ENCODE measurements at places on chromosomes 12 and 14. TPM values are rescaled to one million over a fixed set of nuclear protein-coding genes. Genes with fewer than 3 reads are reported as not detected.
A peak's percentile ranks its signal among the peaks of the same experiment; 100 is the strongest.

DNA sequence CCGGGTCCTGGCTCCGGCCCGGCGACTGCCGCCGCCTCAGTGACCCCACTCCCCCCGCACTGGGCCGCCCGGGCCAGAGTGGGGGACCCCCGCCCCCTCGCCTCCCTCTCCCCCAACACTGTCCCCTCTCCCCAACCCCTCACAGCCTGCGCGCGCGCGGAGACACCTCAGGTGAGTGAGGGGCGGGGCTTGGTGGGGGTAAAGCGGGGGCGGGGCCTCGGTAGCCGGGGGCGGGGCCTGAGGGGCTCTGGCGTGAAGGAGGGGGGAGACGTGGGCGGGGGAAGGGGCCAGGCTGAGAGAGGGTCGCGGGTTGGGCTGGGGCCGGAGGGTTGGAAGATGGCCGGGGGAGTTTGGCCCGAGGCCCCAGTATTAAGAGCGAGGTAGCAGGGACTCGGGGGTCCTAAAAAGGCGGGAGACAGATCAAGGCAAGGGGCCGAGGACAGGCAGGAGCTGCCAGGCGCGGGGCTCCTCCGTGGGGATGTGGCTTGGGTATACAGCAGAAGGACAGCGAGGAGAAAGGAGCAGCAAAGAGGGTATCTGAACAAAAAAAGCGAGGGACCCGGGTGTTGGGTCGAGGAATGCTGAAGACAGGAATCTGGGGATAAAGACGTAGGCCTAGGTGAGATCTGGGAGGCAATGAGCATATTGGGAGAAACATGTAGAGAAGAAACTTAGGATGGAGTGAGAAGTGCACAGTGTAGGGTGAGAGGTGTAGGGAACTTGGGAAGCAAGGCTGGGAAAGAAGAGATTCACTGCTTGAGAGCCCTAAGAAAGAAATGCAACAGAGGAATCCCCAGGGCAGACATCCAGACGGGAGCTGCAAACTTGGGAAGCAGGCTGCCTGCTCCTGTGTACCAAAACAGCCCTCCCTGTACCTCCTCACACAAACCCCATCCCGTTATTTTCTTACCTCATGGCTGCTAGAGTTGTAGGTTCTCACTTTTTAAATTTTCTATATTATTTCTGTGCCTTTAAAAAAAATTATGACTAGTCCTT, 10.8 kb downstream of the SUOX start:
- no peaks in the 10 kb centered on the region for H3K27me3 ChIP-seq
- no peaks in the 10 kb centered on the region for H3K4me1 ChIP-seq
- no peaks in the 10 kb centered on the region for H3K36me3 ChIP-seq
- H3K4me3 ChIP-seq, result peak overlapping the region; percentile 67

The GPRC5A gene
- total RNA-seq, result 12.1 TPM

DNA sequence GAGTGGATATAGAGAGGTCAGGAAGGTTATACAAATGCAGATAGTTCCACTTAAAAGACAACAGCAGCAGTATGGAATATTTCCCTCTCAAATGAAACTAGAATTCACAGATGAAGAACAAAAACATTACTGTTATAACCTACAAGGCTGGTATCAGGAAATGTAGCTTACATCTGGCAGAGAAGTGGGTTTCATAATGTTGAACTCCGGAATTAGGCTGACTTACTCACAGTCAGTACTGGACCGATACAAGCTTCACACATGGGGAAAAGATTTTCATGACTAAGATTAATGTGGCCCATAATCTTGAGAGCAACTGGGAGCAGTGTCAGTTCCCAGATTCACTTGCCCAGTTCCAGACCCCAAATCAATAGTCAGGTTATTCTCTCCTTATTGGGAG, 353.9 kb downstream of the DUSP6 start:
- H3K4me1 ChIP-seq, result no peaks in the 10 kb centered on the region
- H3K27ac ChIP-seq, result no peak overlapping the region
- H3K36me3 ChIP-seq, result no peaks in the 10 kb centered on the region
- H3K27me3 ChIP-seq, result no peaks in the 10 kb centered on the region

GRCh38 chr12:85484387-85484786, 204.4 kb downstream of the ALX1 start:
- no peak overlapping the region for H3K27ac ChIP-seq
- no peak for DNase-seq
- no peaks in the 10 kb centered on the region for H3K4me1 ChIP-seq
- H3K36me3 ChIP-seq, result no peaks in the 10 kb centered on the region

GRCh38 chr12:64714551-64714968, 44.6 kb downstream of the GNS start:
- H3K36me3 ChIP-seq, result no peaks in the 10 kb centered on the region
- H3K4me3 ChIP-seq, result no peak overlapping the region
- H3K27ac ChIP-seq, result no peak overlapping the region
- no peaks in the 10 kb centered on the region for H3K27me3 ChIP-seq
- no peaks in the 10 kb centered on the region for H3K4me1 ChIP-seq
- no peak for DNase-seq

The BIN2 gene
- 1.3 TPM for total RNA-seq

GRCh38 chr14:51576117-51576430, 75.6 kb upstream of the FRMD6 start:
- DNase-seq, result no peak
- H3K4me1 ChIP-seq, result peaks cover 9% of the 10 kb centered on the region
- no peak overlapping the region for H3K4me3 ChIP-seq
- no peaks in the 10 kb centered on the region for H3K27me3 ChIP-seq
- H3K27ac ChIP-seq, result peak overlapping the region; percentile 54

The TMEM233 gene
- total RNA-seq, result not detected

DNA sequence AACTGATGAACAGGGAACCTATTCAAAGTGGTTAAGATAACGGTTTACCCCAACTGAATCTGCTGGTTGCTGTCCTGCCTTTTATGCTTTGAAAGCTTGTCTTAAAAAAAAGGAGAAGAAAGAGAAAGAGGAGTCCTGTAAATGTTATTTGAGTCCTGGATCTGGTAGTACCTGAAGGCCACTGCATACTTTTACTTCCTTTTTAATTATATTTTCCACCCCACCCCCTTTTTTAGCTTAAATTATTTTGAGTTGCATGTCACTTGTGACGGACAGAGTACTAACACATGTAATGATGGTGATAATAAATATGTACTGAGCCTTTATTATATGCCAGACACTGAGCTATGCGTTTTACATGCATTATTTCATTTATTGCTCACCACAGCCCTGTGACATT, 2.5 kb upstream of the AMIGO2 start:
- H3K27ac ChIP-seq, result no peak overlapping the region
- peaks cover 7% of the 10 kb centered on the region for H3K4me1 ChIP-seq
- no peak for DNase-seq
- no peaks in the 10 kb centered on the region for H3K27me3 ChIP-seq
- H3K36me3 ChIP-seq, result no peaks in the 10 kb centered on the region
- no peak overlapping the region for H3K4me3 ChIP-seq

The BTG1 gene
- 40.4 TPM for total RNA-seq

GRCh38 chr12:27733052-27733656, 22.5 kb downstream of the MRPS35 start:
- H3K4me3 ChIP-seq, result no peak overlapping the region
- no peak overlapping the region for H3K27ac ChIP-seq
- H3K27me3 ChIP-seq, result no peaks in the 10 kb centered on the region
- H3K4me1 ChIP-seq, result no peaks in the 10 kb centered on the region
- no peak for DNase-seq
- H3K36me3 ChIP-seq, result no peaks in the 10 kb centered on the region

GRCh38 chr12:23887055-23887835, 62.2 kb downstream of the SOX5 start:
- H3K27me3 ChIP-seq, result no peaks in the 10 kb centered on the region
- no peak for DNase-seq
- no peaks in the 10 kb centered on the region for H3K36me3 ChIP-seq
- H3K27ac ChIP-seq, result no peak overlapping the region
- no peaks in the 10 kb centered on the region for H3K4me1 ChIP-seq

The NCOR2 gene
- total RNA-seq, result 65.1 TPM

The KRT3 gene
- total RNA-seq, result not detected

DNA sequence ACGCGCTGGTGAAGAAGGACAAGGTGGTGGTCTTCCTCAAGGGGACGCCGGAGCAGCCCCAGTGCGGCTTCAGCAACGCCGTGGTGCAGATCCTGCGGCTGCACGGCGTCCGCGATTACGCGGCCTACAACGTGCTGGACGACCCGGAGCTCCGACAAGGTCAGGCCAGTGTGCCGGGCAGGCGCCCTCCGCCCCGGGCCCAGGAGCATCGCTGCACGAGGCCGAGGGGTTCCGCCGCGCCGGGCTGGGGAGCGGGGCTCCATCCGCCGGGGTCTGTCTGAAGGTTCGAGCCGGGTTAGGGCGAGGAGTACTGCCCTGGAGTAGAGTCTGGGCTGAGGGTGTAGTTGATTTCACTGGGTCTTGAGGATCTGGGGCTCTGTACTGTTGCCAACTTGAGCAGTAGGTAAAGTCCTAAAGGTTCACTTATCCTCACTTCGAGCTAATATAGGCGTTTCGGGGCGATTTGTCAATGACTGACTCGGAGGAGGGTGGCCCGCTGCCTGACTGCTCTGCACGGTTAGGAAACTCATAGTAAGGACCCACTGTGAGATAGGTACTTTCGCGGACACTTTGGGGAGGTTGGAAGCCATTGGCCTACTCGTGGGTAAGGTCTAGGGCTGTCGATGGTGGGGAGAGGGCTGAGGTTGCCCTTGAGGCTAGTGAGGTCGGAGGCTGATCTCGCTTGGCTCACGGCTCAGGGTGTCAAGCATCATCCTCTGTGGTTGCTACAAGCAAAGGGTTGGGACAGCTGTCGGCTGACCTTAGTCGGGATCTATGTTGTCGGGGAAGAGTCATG, 574 bp downstream of the GLRX5 start:
- peak overlapping the region; percentile 31 for H3K27ac ChIP-seq
- peak overlapping the region; percentile 64 for H3K4me3 ChIP-seq
- no peak for DNase-seq
- peaks cover 26% of the 10 kb centered on the region for H3K4me1 ChIP-seq

The TSPAN9 gene
- 75.2 TPM for total RNA-seq

DNA sequence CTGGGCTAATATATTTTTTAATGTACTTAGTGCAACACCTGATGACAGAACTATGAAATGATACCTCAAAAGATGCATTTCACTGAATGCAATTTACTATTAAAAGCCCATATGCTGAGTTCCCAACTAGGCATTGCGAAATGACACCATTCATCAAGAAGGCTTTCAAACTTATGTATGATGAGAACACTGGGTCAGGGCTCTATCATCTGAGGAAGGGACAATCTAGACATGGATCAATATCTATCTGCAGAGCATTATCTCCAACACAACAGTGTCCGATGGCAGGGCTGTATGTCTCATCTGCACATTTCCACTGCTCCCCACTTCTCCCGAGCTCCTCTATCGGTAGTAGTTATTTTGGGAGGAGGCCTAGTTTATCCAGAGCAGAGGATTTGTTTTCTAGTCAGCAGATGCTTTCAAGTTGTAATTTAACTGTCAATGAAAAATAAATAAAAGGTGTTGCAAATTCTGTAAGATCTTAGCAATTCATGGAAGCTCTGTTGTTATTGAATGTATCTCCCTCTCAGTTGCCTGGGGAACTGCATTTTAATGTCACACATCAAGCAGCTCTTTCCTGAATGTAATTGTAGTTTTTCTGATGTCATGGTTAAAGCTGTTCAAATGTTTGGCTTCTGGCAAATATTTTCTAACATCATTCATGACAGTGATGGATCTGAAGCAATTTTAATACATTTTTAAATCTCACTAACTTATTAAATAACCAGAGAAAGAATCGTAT, 7.4 kb upstream of the GCH1 start:
- no peaks in the 10 kb centered on the region for H3K27me3 ChIP-seq
- no peak overlapping the region for H3K4me3 ChIP-seq
- no peak for DNase-seq
- no peak overlapping the region for H3K27ac ChIP-seq

The CLBA1 gene
- total RNA-seq, result 10.1 TPM

The AICDA gene
- total RNA-seq, result not detected

GRCh38 chr12:127559349-127560040, 707.5 kb upstream of the TMEM132C start:
- H3K4me3 ChIP-seq, result no peak overlapping the region
- H3K4me1 ChIP-seq, result no peaks in the 10 kb centered on the region
- no peaks in the 10 kb centered on the region for H3K27me3 ChIP-seq
- DNase-seq, result no peak
- H3K27ac ChIP-seq, result no peak overlapping the region
- no peaks in the 10 kb centered on the region for H3K36me3 ChIP-seq

GRCh38 chr12:71556875-71557274, 106.8 kb downstream of the ZFC3H1 start:
- no peak for DNase-seq
- H3K27ac ChIP-seq, result no peak overlapping the region
- H3K4me1 ChIP-seq, result no peaks in the 10 kb centered on the region
- no peaks in the 10 kb centered on the region for H3K36me3 ChIP-seq

The DPPA3 gene
- not detected for total RNA-seq

The SLC25A21 gene
- not detected for total RNA-seq

The COL2A1 gene
- total RNA-seq, result 0.15 TPM

The METTL1 gene
- 14.4 TPM for total RNA-seq

- DNase-seq, result peak; percentile 42
- H3K27ac ChIP-seq, result no peak overlapping the region
- H3K36me3 ChIP-seq, result no peaks in the 10 kb centered on the region
- H3K4me1 ChIP-seq, result no peaks in the 10 kb centered on the region
- H3K27me3 ChIP-seq, result no peaks in the 10 kb centered on the region
- H3K4me3 ChIP-seq, result no peak overlapping the region
These were observed 133.8 kb upstream of the TBX3 start for GRCh38 chr12:114817571-114818425.

DNA sequence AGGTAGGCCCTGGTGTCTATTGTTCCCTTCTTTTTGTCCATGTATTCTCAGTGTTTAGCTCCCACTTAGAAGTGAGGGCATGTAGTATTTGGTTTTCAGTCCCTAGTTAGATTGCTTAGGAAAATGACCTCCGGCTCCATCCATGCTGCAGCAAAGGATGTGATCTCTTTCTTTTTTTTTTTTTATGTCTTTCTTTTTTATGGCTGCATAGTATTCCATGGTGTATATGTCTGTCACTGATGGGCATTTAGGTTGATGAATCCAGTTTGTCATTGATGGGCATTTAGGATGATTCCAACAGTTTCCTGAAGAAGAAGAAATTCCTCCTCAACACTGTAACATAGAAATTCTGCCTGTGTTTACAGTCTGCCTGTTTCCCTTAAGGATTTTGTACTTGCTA, 231.1 kb downstream of the CCDC91 start:
- no peaks in the 10 kb centered on the region for H3K36me3 ChIP-seq
- DNase-seq, result no peak
- H3K27ac ChIP-seq, result no peak overlapping the region

DNA sequence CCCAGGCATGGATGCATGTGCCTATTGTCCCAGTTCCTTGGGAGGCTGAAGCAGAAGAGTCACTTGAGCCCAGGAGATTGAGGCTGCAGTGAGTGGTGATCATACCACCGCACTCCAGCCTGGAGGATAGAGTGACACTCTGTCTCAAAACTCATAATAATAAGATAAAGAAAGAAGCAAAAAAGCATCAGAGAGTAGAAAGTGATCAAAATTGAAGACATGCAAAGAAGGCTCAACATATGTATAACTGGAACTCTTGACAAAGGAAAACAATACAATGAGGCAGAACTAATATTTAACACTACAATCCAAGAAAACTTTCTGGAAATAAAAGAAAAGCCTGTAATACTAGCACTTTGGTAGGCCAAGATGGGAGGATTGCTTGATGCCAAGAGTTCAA, 48.3 kb upstream of the COCH start:
- H3K27me3 ChIP-seq, result no peaks in the 10 kb centered on the region
- H3K27ac ChIP-seq, result no peak overlapping the region
- H3K4me3 ChIP-seq, result no peak overlapping the region
- no peaks in the 10 kb centered on the region for H3K4me1 ChIP-seq
- H3K36me3 ChIP-seq, result no peaks in the 10 kb centered on the region
- no peak for DNase-seq

The PTPRR gene
- total RNA-seq, result 0.62 TPM

- H3K4me3 ChIP-seq, result no peak overlapping the region
- DNase-seq, result no peak
- H3K36me3 ChIP-seq, result no peaks in the 10 kb centered on the region
- no peak overlapping the region for H3K27ac ChIP-seq
These were observed 235.0 kb upstream of the PDZRN4 start for GRCh38 chr12:40953076-40953475.
